ENCODE measurements at places on chromosomes 12 and 14. TPM values are rescaled to one million over a fixed set of nuclear protein-coding genes. Genes with fewer than 3 reads are reported as not detected.

ITGA7 gene
- 536 TPM for total RNA-seq

TMTC3 gene
- 17.9 TPM for total RNA-seq

LALBA gene
- total RNA-seq: not detected

KRT6C gene
- total RNA-seq: not detected

MYH7 gene
- not detected for total RNA-seq

ZFYVE1 gene
- 15.5 TPM for total RNA-seq

BCL7A gene
- 3.2 TPM for total RNA-seq

ST8SIA1 gene
- total RNA-seq: 1.6 TPM

STAC3 gene
- 3.9 TPM for total RNA-seq

KCNA5 gene
- total RNA-seq: 0.13 TPM

PTHLH gene
- total RNA-seq: not detected

SPATS2 gene
- 9.9 TPM for total RNA-seq

ASPG gene
- total RNA-seq: 1.1 TPM

MDGA2 gene
- total RNA-seq: not detected

OTX2 gene
- total RNA-seq: not detected

C12orf50 gene
- total RNA-seq: 0.13 TPM

NTF3 gene
- 0.84 TPM for total RNA-seq

TOMM20L gene
- total RNA-seq: not detected

SLCO1B1 gene
- not detected for total RNA-seq

CLEC9A gene
- not detected for total RNA-seq

IGF1 gene
- total RNA-seq: 415 TPM

CCDC197 gene
- not detected for total RNA-seq

FAM181A gene
- not detected for total RNA-seq

EXOC3L4 gene
- 2.0 TPM for total RNA-seq

NPFF gene
- not detected for total RNA-seq

PIK3C2G gene
- total RNA-seq: 0.13 TPM

CDKN1B gene
- total RNA-seq: 28.9 TPM

SDSL gene
- 5.7 TPM for total RNA-seq

OR9K2 gene
- not detected for total RNA-seq

FIGNL2 gene
- 1.3 TPM for total RNA-seq

LYZ gene
- total RNA-seq: 81.9 TPM

SERPINA5 gene
- total RNA-seq: 0.48 TPM

AICDA gene
- not detected for total RNA-seq

PLEKHD1 gene
- total RNA-seq: 0.19 TPM

MUCL1 gene
- total RNA-seq: not detected

LLPH gene
- 25.4 TPM for total RNA-seq

TIMM9 gene
- 41.8 TPM for total RNA-seq

RPAP3 gene
- 17.6 TPM for total RNA-seq

GLIPR1L1 gene
- total RNA-seq: not detected

LPAR5 gene
- total RNA-seq: 2.5 TPM

KRT83 gene
- total RNA-seq: not detected

COX8C gene
- not detected for total RNA-seq

PPP1R36 gene
- 1.3 TPM for total RNA-seq

FLVCR2 gene
- 9.5 TPM for total RNA-seq

LTBR gene
- total RNA-seq: 161 TPM

C12orf57 gene
- total RNA-seq: 125 TPM
